ENCODE measurements at places on chromosomes 11 and 22.
A peak's percentile ranks its signal among the peaks of the same experiment; 100 is the strongest.

GRCh38 chr11:66224226-66224855, 44.1 kb upstream of the RAB1B start:
- no peak for DNase-seq

- DNase-seq = no peak
Observed at GRCh38 chr11:69499918-69500284, 18.4 kb downstream of the LINC01488 start.

DNA sequence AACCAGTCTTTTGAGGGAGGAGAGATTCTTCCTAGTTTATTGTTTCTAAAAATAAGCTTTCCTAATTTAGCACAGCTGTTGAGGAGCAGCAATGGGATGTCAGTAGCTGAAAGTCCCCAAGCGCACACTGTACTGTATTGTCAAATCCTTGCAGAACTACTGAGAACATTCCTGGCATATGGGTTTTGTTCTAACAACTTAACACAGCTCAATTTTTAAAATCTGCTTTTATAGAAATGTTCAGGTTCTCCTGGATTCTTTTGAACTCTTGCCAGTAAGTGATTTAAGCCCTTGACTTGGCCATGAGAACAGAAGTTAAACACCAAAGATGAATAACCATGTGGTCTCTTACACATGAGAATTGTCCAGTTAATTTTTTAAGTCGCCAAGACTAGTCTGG, 218.6 kb downstream of the FAT3 start:
- no peak for DNase-seq

GRCh38 chr11:68099474-68100405, 21.4 kb downstream of the CHKA start:
- peak; percentile 9 for DNase-seq

DNA sequence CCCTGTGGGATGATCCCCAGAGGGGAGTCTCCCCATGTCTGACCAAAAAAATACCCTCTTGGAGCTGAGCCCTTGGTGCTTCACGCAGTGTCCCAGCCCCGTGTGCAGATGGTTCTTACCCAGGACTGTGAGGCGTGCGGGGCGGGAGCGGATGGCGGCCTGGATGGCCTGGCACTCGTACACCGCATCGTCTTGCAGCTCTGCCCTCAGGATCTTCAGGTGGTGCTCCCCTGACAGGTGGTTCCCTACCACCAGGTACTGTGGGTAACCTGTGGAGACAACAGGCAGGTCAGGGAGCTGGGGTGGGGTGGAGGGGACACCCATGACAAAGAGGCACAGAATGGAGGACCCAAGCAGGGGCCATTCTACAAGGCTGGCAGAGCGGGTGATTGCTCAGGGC, 165.7 kb downstream of the ST3GAL4 start:
- DNase-seq = no peak

DNA sequence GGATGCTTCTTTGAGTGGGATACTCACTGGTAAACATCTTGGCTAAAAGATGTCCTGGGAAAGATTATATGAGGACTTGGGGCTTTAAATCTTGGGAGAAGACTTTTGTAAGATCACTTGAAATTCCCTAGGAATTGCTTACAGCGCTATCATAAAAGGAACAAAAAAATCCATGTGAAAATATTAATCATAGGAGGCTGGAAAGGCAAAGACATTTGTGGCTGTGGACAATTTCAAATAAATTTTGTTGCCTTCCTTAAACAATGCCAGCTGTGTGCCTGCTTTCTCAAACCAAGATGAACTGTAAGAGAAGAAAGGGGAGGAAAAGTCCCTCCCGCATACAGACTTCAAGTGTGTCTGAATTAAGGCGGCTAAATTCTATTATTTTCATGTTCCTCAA, 75.6 kb downstream of the SNX19 start:
- DNase-seq = no peak

DNA sequence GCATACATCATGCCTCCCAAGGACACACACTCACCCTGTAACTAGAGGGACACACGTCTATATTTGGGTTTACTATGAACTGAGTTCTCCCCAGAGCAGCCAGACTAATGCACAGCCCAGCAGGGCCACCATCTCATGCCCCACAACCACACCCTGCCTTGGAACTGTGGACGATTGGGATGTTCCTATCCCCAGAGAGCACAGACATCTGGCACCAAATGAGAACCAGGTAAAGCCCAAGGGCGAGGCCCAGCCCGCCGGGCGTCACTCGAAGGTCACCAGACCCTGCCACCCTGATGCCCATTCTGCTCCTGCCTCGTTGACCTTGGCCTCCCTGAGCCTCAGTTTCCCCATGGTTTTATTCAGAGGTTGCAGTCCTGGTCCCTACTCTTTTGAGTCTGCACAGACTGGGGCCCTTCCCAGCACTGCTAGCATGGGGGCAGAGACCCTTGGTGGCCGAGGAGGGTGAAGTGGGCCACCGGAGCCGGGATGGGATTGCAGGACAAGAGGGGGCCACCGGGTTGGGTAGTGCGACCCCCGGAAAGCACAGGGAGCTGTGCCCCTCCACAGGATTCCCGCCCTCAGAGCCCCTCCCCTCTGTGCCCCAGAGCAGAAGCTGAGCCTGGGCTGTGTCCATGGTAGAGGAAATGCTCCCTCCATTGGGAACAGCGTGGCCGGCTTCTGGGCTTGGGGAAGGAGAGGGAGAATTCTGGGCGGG, 56.8 kb downstream of the IGLL5 start:
- DNase-seq = no peak

DNA sequence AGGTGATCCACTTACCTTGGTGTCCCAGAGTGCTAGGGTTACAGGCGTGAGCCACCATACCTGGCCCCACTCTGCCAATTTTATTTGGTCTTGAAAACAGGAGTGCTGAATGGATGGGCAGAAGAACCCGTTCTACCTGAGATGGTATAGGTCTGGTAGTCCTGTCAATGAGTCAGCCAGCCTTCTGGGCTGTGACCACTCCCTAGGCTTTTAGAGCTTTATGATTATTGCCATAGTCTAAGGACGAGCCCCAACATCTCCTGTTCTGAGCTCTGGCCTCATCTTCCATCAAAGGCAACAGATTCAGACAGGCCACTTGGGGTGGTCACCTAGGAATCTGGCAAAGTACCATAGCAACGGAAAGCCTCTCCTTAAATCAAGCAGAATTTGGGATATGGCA, 11.5 kb downstream of the ZDHHC5 start:
- no peak for DNase-seq

DNA sequence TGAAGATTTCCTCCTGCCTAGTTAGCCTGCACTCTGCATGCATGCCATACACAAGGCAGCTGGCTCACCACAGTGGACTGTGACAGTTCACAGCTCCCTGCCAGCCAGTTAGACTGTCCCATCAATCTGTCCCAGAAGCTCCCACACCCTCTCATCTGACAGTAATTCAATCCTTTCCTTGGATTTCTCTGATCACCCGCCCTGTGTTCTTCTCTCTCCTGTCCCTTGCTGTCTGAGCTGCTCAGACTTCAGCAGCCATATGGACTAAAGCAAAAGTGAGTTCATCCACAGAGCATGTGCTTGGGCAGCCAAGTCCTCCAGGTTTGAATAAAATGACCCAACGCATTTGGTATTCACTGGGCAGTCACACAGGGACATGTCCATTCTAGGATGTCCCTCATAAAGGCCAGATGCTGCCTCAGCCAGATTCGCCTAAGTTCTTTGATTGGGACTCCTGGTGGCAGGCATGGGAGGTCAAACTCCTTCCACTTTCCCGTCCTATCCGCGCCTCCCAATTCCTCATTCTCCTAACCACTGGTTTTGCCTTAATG, 54.5 kb upstream of the ZBTB44 start:
- DNase-seq = no peak

- DNase-seq = no peak
Observed at GRCh38 chr22:27148886-27149470, 491.6 kb downstream of the MIAT start.

- no peak for DNase-seq
Observed at GRCh38 chr11:68541991-68542390, 81.4 kb downstream of the PPP6R3 start.

GRCh38 chr11:3885855-3886254, 30.4 kb downstream of the STIM1 start:
- no peak for DNase-seq

- DNase-seq = no peak
Observed at GRCh38 chr11:65308281-65308891, 6.3 kb upstream of the CDC42EP2 start.

DNA sequence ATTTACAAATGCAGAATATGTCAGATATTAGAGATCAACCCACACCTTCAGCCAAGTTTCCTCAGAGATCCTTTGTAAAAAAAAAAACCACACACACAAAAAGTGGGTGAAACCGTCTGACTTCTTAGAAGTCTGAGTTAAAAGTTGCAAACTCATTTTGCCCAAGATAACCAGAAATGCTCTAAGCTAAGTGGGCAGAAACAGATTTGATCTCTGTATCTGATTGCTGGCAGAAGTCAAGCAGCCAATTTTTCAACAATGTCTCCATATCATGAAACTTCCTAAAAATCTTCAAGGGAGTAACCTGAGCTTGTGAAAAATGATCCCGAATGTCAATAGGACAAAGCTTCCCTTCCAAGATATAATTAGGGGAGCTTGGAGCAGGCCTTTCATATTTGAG, 28.6 kb upstream of the ATXN10 start:
- DNase-seq = no peak

- DNase-seq = no peak
Observed at GRCh38 chr11:62404901-62405300, 13.9 kb upstream of the SCGB1A1 start.

DNA sequence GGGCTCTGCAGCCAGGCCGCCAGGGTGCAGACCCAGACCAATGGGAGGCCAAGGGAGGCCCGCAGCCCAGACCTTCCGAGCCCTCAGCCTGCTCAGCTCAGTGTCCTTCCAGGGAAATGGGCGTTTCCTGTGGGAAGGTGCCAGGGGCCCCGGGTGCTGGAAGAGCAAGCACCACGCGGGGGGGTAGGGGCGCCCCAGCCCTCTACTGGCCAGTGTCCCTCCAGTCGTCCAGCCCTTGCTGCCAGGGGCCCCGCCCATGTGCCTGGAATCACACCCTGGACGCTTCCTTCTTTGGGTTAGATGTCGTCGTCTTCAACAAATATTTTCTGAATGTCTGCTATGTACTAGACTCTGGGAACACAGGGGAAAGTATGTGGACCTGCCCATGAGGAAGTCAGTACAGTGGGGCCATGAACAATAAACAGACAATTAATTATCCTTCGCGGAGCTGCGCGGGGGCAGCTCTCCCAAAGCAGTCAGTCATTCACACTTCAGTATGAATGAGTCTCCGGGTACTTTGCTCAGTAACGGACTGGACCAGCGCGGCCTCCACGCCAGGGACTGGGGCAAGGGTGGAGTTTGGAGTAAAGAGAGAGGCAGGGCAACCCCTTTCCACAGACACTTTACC, 60.2 kb downstream of the CDKN1C start:
- DNase-seq = no peak

DNA sequence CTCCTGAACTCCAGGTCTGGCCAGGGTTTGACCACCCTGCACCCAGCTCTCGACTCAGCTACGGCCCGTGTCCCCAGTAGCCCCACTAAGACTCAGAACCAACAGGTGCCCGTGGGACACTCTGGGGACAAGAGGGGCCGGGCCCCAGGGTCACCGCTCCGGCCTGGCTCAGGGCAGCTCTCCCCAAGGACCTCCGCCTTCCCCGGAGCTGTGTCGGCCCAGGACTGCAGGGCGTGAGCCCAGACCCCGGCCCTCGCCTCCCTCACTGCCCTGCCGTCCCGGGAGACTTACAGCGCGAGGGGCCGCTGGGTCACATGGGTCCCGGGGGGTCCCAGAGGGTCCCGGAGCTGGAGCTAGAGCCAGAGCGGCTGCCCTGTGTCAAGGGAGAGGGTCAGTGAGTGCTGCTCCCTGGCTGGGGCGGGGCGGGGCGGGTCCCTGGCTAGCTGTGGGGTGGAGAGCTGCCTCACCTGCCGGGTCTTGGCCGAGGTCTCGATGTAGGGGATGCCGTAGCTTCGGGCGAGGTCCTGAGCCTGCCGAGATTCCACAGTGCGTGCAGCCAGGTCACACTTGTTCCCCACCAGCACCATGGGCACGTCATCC, 2.3 kb downstream of the HRAS start:
- no peak for DNase-seq

GRCh38 chr11:17718510-17718962, 835 bp upstream of the MYOD1 start:
- DNase-seq = no peak

GRCh38 chr11:1330473-1330872, 21.0 kb upstream of the TOLLIP start:
- peak; percentile 17 for DNase-seq

DNA sequence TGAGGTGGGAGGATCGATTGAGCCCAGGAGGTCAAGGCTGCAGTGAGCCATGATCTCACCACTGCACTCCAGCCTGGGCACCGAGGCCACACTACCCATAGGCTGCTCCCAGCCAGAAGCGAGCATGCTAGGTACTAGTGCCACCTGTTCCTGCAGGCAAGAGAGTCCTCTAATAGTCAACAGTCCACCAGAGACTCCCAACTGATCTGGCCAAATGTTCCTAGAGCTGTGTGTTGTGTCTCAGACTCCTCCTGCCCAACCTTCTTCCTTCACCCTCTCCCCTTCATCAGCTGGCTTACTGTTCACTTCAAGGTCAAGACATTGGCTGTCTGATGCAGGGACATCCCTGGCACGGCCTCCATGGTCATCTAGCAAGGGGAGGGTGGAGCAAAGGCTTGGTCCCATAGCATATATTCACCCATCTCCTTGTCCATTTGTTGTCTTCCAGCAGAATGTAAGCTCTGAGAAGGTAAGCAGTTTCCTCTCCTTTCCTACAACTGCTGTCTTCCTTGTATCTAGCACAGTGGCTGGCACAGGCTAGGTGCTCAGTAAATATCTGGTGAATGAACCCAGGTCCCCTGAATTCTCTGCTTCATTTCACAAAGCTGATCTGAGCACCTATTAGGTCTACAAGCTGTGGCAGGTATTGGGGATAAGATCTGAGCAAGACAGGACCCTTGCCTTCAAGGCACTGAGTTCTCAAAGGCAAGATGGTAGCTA, 126.2 kb upstream of the SERPIND1 start:
- DNase-seq = no peak

DNA sequence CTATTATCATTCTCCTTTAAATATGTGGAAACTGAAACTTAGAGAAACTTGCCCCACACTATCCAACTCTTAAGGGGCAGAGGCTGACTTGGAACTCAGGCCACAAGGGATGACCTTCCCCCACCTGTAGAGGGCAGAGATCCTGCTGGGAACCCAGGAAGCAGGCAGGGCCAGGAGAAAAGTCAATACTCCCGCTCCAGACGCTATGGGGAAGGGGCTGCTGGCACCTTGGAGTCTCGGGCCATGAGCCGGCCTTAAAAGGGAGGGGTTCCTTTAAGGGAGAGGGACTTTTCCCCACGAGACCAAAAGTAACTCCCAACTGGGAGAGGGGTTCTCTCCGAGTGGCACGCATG, 620 bp upstream of the ANO5 start:
- DNase-seq = no peak

DNA sequence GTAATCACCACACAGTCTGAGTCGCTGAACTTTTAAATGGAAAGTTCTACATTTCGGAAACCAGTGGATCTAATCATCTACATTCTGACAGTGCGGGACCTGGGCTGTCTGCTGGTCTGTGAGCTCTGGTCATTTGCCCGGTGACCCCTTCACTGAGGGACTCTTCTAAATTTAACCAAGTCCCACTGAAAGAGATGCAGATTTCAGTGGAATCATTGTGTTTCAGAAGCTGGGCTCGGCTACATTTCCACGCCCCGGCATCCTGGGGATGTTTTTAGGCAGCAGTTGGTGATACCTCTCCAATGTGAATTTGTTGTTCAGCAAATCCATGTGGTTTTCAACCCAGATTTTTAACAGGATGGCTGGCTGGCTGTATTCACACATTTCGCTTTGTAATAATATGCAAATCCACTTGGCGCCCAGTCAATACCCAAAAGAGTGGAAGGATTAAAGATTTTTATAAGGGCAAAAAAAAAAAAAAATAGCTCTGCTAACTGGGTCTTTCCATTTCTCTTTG, 145.5 kb upstream of the RASSF10 start:
- no peak for DNase-seq

- DNase-seq = no peak
Observed at GRCh38 chr11:29309992-29310391, 706.8 kb downstream of the KCNA4 start.
